ENCODE measurements at places on chromosomes 2 and 18. TPM values are rescaled to one million over a fixed set of nuclear protein-coding genes. Genes with fewer than 3 reads are reported as not detected.

- no peak for ATAC-seq
Measured at GRCh38 chr2:223324402-223324801, 272.4 kb downstream of the KCNE4 start.

GRCh38 chr2:184646593-184646992, 48.3 kb downstream of the ZNF804A start:
- no peak for ATAC-seq

DNA sequence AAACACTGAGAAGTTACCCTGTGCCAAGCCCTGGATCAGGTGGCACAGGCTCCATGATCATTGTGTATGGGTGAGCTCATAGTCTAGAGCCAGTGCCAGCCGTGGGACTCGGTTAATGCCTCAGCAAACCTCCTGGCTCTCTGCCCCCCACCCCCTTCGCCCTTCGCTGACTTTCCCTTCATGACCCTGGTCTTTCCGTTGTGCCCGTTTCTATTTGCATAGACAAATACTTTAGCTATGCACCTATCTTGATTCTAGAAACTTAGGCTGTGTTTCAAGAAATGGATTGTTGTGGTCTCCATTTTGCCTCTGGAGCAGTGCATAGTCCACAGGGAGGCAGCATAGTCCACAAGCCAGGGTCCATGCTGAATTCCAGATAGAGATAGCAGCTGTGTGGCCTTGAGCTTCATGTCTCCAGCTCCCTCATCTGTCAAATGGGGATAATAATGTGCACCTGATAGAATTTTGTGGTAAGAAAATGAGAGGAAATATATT, 44.8 kb upstream of the KDM3A start:
- no peak for ATAC-seq

DNA sequence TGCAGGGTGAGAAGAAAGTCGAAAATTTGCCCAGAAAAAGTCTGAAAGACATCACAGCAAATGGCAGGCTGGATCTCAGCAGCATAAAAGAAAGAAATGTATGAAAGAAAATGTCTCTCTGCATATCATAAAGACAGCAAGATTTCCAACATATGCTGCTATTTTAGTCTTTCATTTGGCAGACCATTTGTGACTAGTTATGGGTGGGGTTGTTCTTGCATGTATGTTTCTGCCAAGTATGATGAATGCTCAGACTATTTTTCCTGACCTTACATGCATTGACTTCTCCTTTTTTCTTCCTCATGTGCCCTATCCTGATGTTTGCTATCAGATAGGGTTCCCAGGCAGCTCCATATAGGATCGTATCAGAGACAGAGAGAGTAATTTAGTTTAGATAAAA, 58.5 kb upstream of the PARD3B start:
- no peak for ATAC-seq

The UGT1A8 gene
- not detected for total RNA-seq

The C2orf78 gene
- 0.08 TPM for total RNA-seq

The ABCG8 gene
- not detected for total RNA-seq

All from activated T-helper 17 cell treated with anti-CD3 and anti-CD28 coated beads, Interleukin-2, amount 50 U/mL, for 72 hours (primary cell).